ENCODE measurements at places on chromosomes 2 and 18.

DNA sequence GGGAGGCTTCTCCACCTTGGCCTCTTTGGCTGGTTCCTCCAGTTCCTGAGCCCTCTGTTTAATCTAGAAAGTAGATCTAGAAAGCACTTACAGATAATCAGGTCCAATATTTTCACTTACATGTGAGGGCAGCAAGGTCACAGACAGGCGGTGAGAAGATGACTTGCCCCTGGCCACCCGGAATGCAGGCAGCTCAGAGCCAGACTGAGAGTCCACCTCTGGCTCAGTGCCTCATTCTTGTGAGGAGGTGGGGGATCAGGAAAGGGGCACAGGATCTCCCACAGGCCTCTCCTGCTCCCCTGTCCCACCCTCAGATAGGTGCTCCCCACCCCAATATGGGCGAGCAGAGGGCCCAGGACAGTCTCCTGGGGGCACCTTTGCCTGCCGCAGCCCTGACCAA lies 5.8 kb downstream of the WNT6 start:
- DNase-seq, result no peak

- no peak for DNase-seq
Measured at GRCh38 chr2:177868806-177869205, 203.8 kb downstream of the PDE11A start.

- DNase-seq, result peak; percentile 62
Measured at GRCh38 chr2:222690564-222691200, 19.2 kb downstream of the MOGAT1 start.

- no peak for DNase-seq
Measured at GRCh38 chr2:240764605-240765004, 55.4 kb downstream of the KIF1A start.

- no peak for DNase-seq
Measured at GRCh38 chr18:8365528-8365927, 243.7 kb upstream of the RAB12 start.

GRCh38 chr2:175684466-175684865 lies 317.6 kb downstream of the LNPK start:
- no peak for DNase-seq

DNA sequence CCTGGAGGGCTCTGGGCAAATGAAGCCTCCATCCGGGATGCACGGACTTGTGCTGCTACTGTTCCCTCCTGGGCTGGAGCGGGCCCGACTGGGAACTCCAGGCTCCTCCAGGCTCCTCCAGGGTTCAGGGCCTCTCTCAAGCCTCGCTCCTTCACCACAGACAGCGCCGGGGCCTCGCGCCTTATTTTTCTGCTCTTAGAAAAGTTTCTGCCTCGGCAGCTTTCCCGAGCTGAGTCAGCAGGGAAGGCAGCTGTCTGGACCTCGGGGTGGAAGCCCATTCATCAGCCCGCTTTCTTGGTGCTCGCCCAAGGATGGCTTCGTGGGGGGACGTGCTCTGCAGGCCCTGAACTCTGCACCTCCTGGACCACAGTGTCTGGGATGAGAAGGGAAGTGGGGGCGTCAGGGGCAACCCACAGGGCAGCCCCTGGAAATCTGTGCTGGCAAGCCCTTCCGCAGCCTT lies 12.9 kb upstream of the TEX51 start:
- DNase-seq, result no peak

GRCh38 chr2:198660501-198660900 lies 797.2 kb downstream of the SATB2 start:
- no peak for DNase-seq

DNA sequence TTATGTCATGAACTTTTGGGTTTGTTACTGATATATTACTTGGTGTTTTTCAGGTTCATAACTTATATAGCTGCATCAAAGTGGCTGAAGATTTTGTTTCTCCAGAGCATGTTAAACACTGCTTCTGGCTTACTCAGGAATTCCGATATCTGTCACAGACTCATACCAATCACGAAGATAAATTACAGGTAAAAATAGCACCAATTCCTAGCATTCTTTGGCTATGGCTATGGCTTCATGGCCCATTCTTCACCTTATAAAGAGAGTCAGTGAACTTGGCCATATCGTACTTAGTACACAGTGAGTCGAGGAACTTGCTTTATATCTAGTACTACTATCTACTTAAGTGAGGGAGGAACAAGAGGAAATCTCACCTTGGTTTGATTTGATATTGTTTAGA lies 49.9 kb downstream of the KDM3A start:
- no peak for DNase-seq

- DNase-seq, result peak; percentile 32
Measured at GRCh38 chr18:49814147-49814499, 790 bp upstream of the ACAA2 start.

DNA sequence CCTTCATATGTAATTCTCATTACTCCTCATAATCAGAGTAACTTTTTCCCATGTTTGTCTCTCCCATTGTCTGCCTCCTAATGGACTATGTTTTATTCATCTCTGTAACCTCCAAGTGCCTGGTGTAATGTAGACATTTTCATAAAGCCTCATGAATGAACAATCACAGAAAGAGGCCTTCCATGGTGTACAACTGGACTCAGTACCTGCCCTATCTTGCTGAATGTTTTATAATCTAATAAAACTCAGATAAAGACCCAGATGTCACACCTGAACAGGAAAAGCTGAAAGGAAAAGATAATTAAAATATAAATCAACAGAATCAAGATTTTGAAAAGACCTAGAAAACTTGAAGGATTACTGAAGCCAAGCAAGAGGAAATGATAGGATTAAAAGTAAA lies 36.7 kb downstream of the RAB1A start:
- DNase-seq, result no peak

DNA sequence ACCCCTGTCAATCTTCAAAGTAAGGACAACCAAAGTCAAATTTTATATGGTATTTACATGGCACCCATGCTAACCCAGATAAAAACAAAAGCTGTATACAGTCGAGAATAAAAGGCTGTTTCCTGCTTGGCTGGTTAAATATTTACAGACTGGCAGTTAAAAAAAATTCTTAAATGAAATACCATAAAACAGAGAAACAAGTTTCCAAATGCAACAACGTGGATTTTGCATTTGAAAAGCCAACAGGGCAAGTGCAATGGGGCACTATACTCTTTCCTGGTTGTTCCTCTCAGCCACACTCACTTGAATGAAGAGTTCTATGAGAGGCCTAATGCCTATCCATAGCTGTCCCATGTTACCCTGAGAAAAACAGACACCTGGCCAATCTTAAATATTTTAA lies 6.1 kb upstream of the NR4A2 start:
- DNase-seq, result no peak

GRCh38 chr2:222320436-222321395 lies 21.9 kb upstream of the PAX3 start:
- DNase-seq, result no peak

DNA sequence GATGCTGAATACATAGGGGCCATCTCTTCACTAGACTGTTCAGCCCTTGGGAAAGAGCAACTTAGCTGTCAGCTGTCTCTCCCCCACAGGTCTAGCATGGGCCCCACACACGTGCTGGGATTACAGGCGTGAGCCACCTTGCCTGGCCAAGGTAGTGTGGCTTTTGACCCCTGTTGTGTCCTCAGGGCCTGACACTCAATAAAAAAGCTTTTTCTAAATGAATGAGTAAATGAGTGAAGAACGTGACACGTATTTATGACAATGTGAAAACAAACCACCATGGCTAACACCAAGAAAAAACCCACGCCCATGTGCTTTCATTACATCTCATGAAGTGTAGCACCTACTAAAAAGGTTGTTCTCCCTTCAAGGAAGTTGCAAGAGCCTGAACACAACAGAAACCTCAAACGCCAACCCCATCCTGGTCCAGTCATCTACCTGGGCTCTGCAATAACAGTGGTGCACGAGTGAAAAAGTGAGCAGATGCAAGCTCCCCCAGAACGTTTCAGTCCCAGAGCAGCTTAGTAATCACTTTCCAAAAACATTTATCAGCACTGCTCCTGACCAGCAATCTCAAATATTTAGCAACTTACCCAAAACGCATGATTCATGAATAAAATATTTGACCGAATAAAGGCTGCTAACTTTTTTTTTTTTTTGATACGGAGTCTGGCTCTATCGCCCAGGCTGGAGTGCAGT lies 3.4 kb downstream of the WDFY1 start:
- peak; percentile 66 for DNase-seq

DNA sequence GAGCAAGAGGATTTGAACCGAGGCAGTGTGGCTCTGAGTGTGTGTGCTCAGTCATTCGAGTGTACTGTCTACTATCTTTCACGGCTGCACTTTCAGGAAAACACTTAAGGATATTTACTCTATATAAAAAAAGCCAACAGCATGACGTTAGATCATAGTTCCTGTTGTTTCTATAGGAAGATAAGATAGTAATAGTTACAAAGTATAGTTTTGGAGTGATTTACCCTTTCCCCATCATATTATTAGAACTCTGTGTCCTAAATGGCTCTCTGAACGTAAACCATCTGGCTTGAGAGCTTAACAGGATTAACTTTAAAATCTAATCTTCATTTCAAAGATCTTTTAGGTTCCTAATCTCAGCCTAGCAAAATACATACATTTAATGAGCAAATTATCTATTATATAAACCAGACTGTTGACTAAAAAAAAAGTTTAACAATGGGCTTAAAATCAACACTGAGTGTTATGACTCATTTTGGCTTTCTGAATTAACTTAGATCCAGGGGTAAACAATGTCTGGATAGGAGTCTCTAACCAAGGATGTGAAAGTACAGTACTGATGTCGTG lies 150.3 kb upstream of the DNMT3A start:
- DNase-seq, result no peak

DNA sequence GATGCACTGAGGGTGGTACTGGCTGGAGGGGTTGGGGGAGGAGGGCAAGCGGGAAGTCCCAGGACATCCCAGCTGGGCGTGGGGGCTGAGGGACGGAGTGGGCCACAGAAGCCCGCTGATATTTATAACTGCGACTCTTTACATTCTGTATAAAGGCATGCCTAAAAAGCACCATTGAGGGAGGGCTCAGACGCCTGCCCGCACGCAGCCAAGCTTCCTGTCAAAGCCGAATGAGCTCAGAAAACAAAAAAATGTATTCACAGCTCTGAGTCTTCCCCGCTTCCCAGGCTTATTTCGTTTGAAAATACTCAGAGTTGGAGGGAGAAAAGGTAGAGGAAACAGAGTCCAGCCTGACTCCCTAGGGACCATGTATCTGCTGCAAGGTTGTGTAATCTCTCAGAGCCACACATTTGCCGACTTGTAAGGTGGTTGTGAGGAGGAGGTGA lies 170.1 kb upstream of the HAAO start:
- no peak for DNase-seq

- DNase-seq, result no peak
Measured at GRCh38 chr2:150832686-150833085, 345.2 kb upstream of the RND3 start.

DNA sequence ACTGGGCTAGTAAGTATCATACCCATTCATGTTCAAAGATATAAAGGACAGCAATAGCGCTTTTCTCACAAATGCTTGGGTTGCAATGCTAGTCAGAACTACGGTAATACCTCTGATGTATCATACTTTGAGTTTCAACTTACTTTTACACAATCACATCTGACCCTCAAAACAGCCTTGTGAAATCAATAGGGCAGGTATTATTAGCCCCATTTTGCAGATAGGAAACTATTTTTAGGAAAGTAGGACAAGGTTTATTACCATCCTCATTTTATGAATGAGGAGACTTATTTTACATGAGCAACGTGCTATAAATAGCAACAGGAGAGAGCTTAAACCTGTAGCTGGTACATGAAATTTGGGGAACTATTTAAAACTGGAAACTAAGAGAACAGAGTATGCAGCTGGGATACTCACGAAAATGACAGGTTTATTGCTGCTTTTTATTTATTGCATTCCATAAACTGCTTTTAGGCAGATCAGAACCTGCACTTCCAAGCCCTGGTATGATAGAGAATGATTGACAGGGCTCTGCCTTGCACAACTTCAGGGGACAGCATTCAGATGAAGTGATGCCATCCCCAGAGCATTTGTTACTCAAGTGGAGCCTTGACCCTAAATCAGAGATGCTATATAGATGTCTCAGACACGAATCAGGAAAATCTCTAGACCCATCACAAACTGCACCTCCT lies 42.4 kb upstream of the PPM1B start:
- DNase-seq, result no peak

- no peak for DNase-seq
Measured at GRCh38 chr2:139296672-139297209, 516.6 kb upstream of the NXPH2 start.

- no peak for DNase-seq
Measured at GRCh38 chr2:158189526-158189925, 87.8 kb downstream of the UPP2 start.

- no peak for DNase-seq
Measured at GRCh38 chr2:233087713-233088112, 27.6 kb downstream of the INPP5D start.

DNA sequence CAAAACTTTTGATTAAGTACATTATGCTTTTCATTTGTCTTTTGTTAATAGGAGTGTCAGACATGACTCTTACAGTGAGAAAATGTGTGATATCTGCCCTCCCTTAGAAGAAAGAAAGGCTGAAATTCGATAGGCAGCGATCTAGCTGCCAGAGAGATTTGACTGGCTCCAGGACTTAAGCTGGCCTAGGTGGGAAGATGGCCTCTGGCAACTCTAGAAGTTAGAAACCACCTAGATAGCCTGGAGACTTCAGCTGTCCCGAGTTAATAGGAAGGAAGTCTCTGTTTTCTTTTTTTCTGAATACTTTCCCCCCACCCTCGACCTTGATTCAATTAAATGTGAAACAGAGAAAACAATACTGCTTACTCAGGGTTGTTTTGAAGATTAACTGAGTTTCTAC lies 1194.7 kb upstream of the CRIM1 start:
- no peak for DNase-seq

DNA sequence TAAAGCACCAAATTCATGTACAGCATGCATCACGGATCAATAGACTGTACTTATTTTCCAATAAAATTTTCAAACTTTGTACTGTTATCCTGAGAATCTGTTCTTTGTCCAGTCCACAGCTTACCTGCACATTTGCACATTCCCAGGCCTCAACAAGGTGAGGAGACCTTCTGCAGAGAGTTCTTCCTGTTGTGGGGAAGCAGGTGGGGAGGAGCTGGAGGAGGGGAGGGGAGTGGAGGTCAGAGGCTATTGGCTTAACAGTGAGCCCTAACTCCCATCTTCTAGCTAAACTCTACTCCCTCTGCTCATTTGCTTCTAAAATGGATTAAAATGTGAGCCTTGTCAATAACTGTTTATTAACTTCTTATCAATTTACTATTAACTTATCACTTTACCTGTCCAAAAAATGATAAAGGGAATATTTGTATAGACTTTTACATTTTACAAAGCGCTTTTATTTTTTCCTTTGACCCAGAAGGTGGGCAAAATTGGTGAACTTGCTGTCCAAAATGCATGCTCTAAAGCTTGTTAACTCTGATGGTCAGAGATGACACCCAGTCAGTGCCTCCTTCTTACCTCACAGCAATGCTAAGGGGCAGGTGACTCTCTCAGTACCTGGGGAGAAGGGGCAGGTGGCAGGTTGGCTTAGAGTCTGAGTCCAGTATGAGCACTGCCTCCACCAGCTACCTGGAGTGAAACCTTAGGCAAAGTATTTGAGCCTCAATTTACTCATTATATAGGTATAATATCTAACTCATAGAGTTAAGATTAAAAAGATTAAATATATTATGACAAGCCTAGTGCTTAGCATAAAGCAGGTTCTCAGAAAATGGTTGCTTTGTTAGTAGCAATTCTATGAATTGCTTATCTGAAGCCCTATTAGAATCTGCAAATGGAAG lies 6.8 kb upstream of the IL1RL2 start:
- no peak for DNase-seq

All from stimulated activated CD4-positive, alpha-beta T cell treated with anti-CD3 and anti-CD28 coated beads, TNF-alpha, amount 100 ng/mL, for 24 hours (primary cell).